Sciatic nerve (tissue), 2 donors: ENCODE measurements at places on chromosomes 7 and 10. TPM values are rescaled to one million over a fixed set of nuclear protein-coding genes. Genes with fewer than 3 reads are reported as not detected.

DNA sequence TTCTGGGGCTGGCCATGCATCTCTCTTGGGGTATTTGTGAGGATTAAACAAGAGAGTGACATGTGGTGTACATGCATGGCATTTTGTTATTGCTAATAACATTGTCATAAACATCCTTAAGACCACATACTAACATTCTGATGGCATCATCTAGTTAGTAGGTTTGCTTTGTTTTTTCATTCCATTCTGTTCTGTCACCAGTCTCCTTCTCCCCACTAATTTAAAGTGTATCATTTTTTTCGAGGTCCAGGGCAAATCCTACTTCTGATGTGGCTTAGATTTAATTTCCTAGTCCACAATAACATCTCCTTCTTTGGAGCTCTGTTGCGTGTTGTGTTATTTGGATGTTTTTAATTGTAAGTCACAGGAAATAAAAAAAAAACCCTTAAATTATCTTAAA is 248.1 kb downstream of the LRMDA start:
- no peak for DNase-seq

GRCh38 chr7:47474937-47475879 is 106.7 kb downstream of the TNS3 start:
- DNase-seq: peak; percentile 83

DNA sequence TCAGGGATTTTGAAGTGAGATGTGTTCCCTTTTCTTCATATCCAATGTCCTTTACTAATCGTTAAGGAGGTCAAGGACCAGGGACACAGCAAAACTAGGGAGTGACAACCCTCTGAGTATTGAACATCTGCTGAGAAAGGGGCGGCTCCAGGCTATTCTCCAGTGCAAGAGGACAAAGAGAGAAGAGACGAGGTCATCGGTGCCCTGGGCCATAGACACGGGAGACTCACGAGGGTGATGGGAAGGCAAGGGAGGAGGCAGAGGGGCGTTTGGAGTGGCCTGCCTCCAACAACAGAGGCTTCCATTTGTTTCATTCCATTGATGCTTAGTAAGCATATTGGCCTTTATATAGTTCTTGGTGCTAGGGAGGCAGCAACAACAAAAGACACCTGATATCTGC is 268.4 kb downstream of the CXCL12 start:
- DNase-seq: no peak

- DNase-seq: no peak
Measured at GRCh38 chr10:92316610-92317009, 25.6 kb downstream of the MARCHF5 start.

- DNase-seq: no peak
Measured at GRCh38 chr7:38709123-38709522, 78.0 kb upstream of the AMPH start.

DNA sequence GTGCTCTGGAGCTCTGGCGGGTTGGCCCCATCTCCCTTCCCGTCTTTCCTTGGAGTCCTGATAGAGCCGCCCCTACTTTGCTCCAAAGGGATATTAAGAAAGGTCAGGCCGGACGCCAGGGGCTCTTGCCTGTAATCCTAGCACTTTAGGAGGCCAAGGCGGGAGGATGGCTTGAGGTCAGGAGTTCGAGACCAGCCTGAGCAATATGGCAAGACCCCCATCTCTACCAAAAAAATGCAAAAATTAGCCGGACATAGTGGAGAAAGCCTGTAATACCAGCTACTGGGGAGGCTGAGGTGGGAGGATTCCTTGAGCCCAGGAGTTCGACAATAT is 313 bp upstream of the MLXIPL start:
- DNase-seq: no peak

- no peak for DNase-seq
Measured at GRCh38 chr7:121045090-121045489, 56.6 kb downstream of the CPED1 start.

GJD4 gene
- not detected for total RNA-seq

VAX1 gene
- not detected for total RNA-seq

CYP3A7 gene
- not detected for total RNA-seq

PRLHR gene
- not detected for total RNA-seq

SPDYE5 gene
- not detected for total RNA-seq

GSDME gene
- total RNA-seq: 8.8 TPM
